ENCODE measurements at places on chromosomes 13 and 19. TPM values are rescaled to one million over a fixed set of nuclear protein-coding genes. Genes with fewer than 3 reads are reported as not detected.

WDR87 gene
- total RNA-seq, result not detected

ZNF575 gene
- 0.26 TPM for total RNA-seq

ZNF20 gene
- 4.3 TPM for total RNA-seq

TTYH1 gene
- not detected for total RNA-seq

PLEKHF1 gene
- total RNA-seq, result 27.5 TPM

STOML3 gene
- total RNA-seq, result not detected

Measured in aortic smooth muscle cell (primary cell).